Lower leg skin (tissue), 4 donors: ENCODE measurements at places on chromosomes 7 and 10.

- no peak for DNase-seq
These were observed 73.1 kb downstream of the CRPPA start for GRCh38 chr7:16348251-16348650.

DNA sequence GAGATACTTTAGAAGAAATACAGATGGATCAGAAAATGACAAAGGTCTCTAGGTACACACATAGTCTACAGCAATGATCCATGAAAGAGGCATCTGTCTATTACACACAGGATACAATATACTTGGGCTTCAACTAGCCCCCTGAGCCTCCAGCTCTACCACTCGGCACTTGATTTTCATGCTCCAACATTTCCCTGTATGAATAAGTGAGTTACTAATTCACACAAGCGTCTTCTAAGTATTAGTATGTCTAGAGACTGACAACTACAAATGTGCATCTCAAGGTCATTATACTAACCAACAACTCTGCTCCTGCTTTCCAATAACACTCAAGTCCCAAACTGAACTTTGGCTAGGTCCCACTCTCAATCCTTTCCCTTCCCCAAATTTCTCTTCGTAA lies 8.3 kb downstream of the FAM204A start:
- DNase-seq: no peak

- DNase-seq: peak; percentile 49
These were observed at the start of gene KLF6 for GRCh38 chr10:3784510-3785250. Gene KLF6, minus strand, starts transcription at chr10:3785209. Its CDS starts 195 bp downstream, at chr10:3785014.

DNA sequence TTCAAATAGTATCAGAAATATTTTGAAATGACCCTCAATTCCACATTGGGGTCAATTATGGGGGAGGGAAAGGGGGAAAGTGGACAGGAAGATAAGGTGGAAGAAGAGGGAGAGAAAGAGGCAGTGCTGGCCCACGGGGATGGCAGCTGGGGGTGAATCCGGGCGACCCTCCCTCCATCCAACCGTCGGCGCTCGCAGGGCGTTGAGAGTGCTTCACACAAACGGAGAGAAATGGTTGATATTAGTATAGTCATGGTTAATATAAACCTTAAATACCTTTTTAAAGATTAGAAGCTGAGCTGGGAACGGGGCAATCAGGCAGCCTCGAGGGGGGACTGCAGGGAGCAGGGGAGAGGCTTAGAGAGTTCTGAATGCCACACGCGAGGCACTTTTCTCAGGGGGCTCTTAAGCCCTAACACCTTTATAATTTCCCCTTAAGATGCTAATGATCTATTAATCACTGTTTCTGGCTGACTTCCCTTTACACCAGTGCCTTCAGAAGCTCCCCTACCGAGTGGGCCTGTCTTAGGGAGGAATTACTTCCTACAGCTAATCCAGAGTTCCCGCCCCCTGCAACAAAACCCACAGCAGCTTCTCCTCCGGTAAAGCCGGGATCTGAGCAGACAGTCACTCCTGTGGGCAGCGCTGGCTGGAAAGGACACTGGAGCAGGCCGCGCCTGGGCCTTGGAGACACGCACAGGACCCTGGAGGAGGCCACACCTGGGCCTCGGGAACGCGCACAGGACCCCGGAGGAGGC lies 39.5 kb downstream of the PRKAG2 start:
- no peak for DNase-seq

- no peak for DNase-seq
These were observed 16.4 kb upstream of the ABCA13 start for GRCh38 chr7:48154792-48155413.

GRCh38 chr10:4775808-4776207 lies 50.2 kb upstream of the AKR1E2 start:
- DNase-seq: no peak

DNA sequence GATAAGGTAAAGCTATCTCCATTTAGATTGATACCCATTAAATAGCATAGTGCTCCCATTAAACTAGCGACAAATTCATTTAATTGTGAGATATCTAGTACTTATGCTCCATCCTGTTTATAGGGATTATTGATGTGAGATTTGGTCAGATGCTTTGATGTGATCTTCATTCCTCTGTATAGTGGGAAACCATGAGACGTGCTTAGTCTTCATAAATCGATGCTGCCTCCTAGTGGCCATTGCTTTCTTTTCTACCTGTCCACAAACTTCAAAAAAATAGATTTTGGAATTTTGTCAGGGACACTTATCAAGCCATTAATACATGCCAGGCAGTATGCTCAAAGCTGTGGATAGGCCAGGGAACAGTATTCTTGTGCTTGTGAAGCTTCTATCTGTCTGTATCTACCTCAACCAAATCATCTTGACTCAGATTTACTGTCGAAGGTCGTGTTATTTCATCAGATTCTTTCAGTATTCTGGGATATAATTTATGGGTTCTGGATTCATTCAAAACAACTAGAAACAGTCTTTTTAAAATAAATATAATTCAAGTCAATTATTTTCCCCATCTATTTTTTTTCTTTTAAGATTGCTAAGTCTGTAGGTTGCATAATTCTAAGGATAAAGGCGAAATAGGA lies 12.0 kb downstream of the LSM8 start:
- DNase-seq: no peak

- no peak for DNase-seq
These were observed 82.0 kb downstream of the MKI67 start for GRCh38 chr10:128044186-128044585.

DNA sequence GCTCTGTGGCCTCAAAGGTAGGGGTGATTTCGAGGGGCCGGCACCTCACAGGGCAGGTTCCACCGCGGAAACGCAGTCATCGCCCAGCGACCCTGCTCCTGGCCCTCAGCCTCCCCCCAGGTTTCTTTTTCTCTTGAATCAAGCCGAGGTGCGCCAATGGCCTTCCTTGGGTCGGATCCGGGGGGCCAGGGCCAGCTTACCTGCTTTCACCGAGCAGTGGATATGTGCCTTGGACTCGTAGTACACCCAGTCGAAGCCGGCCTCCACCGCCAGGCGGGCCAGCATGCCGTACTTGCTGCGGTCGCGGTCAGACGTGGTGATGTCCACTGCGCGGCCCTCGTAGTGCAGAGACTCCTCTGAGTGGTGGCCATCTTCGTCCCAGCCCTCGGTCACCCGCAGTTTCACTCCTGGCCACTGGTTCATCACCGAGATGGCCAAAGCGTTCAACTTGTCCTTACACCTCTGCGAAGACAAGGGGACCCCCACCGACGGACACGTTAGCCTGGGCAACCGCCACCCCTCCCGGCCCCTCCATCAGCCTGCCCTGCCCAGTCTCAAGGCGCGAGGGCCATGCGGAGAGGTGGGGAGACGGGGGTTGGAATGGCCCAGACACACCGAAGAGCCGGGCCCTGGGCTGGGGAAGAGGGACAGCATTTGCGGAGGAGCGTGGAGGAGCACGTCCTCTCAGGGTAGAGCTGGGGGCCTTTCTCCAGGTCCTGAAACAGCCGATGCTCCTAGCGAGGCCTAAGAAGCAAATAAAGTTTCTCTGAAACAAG lies 6.0 kb downstream of the SHH start:
- DNase-seq: no peak

DNA sequence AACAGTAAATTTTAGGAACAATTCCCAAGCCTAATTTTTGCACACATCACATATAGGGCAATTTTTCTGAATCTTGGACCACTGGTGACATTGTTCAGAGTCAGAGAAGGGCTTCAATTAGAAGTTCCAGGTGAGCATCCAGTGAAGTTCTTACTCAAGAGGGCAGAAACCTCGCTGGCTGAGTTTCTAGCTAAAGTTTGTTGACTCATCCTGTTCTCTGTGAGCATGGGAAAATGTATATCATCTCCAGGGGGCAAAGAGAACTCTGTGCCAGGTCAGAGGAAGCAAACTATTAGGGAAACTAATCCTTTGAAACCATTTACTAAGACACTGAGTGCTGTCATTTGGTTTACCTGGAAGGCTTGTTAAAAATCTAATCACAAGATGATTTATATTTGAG lies 695.6 kb upstream of the IGFBP3 start:
- DNase-seq: no peak

DNA sequence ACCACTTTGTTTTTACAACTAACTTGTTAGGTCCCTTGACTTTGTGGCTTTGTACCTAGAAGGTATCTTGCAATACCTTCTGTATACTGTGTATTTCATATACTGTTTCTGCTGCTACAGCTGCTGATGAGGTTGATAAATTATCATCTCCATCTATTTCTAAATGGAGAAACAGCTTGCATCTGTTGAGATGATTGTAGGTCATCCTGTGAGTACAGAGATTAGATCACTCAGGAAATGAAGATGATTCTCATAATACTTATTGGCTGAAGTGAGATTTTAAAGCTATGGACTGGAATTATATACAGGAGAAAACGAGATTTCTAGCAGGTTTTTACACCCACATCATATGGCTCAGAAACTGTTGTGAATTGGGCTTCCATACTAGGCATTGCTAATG lies 280.5 kb downstream of the KCND2 start:
- DNase-seq: no peak

DNA sequence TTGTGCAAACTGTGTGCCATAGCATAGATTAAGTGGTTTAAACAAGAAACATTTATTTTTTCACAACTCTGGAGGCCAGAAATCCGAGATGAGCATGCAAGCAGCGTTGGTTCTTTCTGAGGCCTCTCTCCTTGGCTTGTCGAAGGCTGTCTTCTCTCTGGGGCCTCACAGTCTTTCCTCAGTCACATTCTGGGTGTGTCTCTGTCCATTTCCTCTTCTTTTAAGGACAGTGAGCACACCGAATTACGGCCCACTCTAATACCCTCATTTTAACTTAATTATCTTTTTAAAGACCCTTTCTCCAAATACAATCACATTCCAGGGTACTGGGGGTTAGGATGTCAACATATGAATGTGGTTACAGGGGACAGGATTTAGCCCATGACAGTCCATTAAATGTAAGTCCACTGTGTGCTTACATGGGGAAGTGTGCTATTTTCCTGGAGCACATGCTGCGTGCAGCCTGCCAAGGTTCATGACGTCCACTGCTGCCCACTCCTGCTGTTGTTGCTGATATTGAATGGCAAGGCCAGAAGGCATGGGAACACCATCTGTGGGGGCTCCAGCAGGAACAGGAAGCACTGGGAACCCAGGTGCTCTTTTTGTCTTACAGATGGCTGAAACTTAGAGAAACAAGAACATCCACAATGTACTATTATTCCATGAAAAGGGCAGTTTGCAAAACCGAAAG lies 365.5 kb downstream of the GALNT17 start:
- DNase-seq: no peak

DNA sequence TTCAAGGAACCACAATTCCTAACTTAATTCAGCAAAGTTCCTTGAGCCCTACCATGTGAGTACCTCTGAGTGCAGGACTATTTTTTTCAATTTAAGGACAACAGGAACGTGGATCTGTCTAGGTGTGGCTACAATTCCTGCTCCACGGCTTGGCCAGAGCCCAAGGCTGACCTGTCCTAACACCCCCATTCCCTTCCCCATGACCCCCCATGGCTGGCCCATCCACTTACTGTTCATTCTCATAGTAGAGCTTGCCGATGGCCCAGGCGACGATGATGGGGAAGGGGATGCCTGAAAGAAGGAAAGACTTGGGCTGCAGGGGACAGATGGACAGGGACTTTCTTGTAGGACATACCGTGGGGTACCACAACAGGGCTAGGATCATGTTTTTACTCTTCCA lies 20.3 kb downstream of the CRHR2 start:
- no peak for DNase-seq

DNA sequence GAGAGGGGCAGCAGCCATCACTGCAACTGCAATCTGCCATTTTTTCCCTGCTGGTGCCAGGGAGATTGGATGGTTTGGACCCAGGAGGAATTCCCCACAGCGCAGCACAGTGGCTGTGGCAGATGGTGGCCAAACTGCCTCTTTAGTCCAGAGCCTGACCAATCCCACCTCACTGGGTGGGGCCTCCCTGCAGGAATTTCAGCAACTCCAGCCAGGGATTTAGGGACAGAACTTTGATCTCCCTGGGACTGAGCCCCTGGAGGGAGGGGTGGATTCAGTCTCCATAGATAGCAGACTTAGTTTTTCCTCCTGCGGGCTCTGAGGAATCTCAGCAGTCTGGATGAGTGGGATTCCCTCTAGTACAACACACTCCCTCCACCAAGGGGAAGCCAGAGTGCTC lies 179.7 kb upstream of the WDR11 start:
- DNase-seq: no peak

DNA sequence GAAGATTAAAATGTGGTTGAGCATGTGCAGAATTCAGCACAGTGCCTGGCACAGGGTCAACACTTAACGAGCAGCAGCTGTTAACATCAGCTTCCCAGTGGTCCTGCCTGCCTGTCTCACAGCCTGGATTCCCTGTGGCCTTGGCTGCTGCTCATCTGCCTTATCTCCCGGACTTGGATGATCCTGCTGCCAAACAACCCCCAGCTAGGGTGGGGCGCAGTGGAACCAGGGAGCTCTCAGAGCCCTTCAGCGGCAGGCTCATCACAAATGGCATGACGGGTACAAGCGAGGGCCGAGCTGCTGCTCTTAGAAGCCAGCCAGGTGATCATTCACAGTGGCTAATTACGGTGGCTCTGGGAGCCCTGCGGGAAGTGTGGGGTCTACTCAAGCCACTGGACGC lies 13.0 kb upstream of the SMARCD3 start:
- DNase-seq: no peak

DNA sequence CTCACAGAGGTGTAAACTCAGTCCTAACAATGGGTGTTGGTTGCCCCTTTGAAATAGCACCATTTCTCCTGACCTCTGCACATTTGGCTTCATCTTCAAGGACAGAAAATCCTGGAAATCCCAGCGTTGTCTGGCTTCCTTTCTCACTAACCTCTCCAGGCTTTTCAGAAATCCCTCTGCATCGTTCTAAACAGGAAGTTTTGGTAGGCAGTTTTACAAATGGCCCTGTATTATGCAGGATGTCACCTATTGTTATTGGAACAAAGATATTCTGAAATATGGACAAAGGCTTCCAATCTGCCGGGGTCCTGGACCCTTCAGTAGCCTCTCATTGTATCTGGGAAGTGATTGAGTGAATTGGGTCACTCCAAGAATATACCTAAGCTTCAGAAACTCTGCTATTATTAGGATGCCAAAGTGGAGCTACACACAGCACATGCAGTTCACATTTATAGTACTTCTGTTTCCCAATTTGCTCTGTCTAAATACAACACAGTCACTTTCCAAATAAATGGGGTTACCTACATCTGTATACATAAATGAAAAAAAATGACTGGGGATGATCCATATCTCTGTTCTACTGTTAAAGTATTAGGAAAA lies 134.8 kb upstream of the KLF6 start:
- DNase-seq: no peak

GRCh38 chr7:92645114-92646061 lies 55.2 kb upstream of the FAM133B start:
- no peak for DNase-seq

GRCh38 chr10:71281646-71282322 lies 37.3 kb upstream of the SLC29A3 start:
- DNase-seq: no peak

- DNase-seq: no peak
These were observed 97.2 kb upstream of the LRRC4 start for GRCh38 chr7:128128401-128128800.

DNA sequence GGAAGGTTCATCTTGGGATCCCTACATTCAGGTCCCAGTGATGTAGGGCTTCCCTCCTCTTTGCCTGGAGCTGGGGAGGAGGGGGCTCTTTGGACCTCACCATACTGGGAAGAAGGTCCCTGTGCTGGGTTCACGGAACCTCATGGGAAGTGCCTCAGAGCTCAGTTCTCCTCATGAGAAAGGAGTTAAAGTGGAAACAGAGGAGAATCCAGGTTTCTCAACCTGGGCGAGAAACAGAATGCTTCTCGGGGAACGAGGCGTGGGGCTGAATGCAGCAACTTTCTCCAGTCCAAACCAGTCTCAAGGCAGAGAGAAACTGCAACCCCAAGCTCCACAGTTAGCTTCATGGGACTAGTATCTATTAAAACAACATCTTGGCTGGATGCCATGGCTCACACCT lies 382.7 kb upstream of the FOXK1 start:
- DNase-seq: no peak

GRCh38 chr7:155464948-155465739 lies 7.2 kb downstream of the EN2 start:
- DNase-seq: no peak
